Posterior vena cava (tissue), 2 donors: ENCODE measurements at places on chromosomes 11 and 22. TPM values are rescaled to one million over a fixed set of nuclear protein-coding genes. Genes with fewer than 3 reads are reported as not detected.

LMO2 gene
- 27.1 TPM for total RNA-seq

TPBGL gene
- total RNA-seq = 0.67 TPM

ZNF74 gene
- total RNA-seq = 6.9 TPM

CD3E gene
- 1.8 TPM for total RNA-seq

MS4A4A gene
- 30.1 TPM for total RNA-seq

ALDH3B1 gene
- total RNA-seq = 15.0 TPM

CRYBB3 gene
- not detected for total RNA-seq

RIC3 gene
- 6.0 TPM for total RNA-seq

OR8D1 gene
- total RNA-seq = not detected

OR51V1 gene
- total RNA-seq = not detected

VPREB3 gene
- total RNA-seq = 0.43 TPM

F2 gene
- total RNA-seq = not detected

FADS3 gene
- total RNA-seq = 83.0 TPM

FAT3 gene
- 38.6 TPM for total RNA-seq

SOX10 gene
- 1.6 TPM for total RNA-seq

SLC25A45 gene
- total RNA-seq = 6.1 TPM

PSMD13 gene
- 83.2 TPM for total RNA-seq

CTNND1 gene
- 131 TPM for total RNA-seq

FIBIN gene
- total RNA-seq = 24.5 TPM

CCDC81 gene
- total RNA-seq = 9.8 TPM

RHBDD3 gene
- 17.6 TPM for total RNA-seq

CSNK2A3 gene
- 2.6 TPM for total RNA-seq

GDPD4 gene
- not detected for total RNA-seq

GPHA2 gene
- not detected for total RNA-seq

OR51E1 gene
- total RNA-seq = 0.67 TPM

TSKU gene
- total RNA-seq = 77.6 TPM

SPON1 gene
- total RNA-seq = 131 TPM

OR8G1 gene
- total RNA-seq = not detected
